ENCODE measurements at places on chromosomes 4 and X. TPM values are rescaled to one million over a fixed set of nuclear protein-coding genes. Genes with fewer than 3 reads are reported as not detected.

The FAM193A gene
- 22.7 TPM for total RNA-seq

The SRPX gene
- total RNA-seq: 42.5 TPM

The STK32B gene
- 4.9 TPM for total RNA-seq

The PCSK1N gene
- 196 TPM for total RNA-seq

The FAM47E gene
- 10.1 TPM for total RNA-seq

The MED12 gene
- 83.0 TPM for total RNA-seq

All from body of pancreas (tissue), 4 donors.